ENCODE measurements at places on chromosomes 5 and 9.

GRCh38 chr9:34500623-34501267, 22.0 kb downstream of the ENHO start:
- DNase-seq: peak; percentile 64

- DNase-seq: no peak
These were observed 50.1 kb downstream of the TNFSF8 start for GRCh38 chr9:114880291-114880745.

DNA sequence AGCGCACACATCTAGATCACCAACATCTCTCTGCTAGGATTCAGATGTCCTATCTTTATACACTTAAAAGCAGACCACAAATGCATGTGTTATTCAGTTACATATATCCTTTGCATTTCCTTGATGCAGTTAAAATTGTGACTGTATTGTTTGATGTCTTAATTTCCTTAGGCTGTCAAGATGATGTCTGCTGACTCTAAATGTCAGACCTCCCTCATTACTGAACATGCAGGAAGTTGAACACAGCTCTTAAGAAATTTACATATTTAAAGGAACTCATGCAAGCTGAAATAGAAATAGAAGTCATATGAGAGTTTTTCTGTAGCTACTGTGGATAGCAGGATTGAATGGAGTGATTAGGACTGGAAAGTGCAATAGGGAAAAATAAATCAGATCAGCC, 336.5 kb upstream of the SEMA6A start:
- no peak for DNase-seq

DNA sequence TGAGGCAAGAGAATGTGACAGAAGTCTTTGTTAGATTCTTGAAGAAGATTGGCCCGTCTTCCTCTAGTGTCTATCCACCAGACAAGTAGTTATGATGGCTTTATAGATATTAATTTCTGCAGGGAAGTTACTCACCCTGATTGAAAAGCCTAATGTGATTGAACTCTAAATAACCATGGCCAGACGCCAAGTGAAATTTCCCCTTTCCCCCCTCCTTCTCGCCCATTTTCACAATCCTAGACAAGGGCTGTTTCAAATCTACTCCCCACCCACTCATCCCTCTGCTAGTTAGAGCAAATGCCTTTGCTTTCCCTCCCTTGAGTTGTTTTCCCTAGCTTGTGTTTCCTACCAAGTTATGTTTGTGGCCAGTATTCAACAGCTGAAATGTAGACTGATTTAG, 182.5 kb downstream of the TMEM167A start:
- DNase-seq: no peak

DNA sequence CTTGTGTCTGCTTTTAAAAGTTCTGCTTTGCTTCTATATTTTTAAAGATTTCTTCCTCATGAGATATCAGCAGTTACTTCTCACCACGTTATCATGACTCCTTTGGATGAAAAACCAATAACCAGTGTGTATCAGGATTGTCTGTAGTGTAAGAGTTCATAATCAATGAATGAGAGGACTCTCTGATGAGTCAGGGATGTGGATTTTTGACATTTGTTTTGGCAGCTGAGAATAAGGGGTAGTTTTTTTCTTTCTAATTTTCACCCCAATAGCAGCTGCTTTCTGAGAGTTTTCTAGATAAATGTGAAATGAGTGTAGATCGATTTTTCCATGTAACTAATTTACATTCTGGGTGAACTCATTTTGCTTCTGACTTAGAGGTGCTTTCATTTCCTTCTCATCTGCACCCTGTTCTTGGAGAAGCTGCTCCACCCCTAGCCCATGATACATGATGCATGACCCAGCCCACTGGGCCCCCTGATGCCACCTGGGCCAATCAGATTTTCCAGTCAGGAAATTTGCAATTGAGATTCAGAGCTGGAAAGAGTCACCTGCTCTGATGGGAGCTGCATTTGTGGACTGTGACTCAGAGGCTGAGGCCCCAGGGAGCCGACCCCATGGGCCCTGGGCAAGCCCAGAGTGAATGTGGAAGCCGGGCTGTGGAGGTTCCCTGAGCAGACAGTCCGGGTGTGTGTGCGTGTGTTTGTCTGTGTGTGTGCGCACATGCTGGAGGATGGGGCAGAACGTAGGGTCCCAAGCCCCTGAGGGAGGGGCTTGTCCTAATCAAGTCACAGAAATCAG, 159.3 kb downstream of the RGS3 start:
- DNase-seq: peak; percentile 46

GRCh38 chr9:36150574-36151315, 14.2 kb downstream of the GLIPR2 start:
- DNase-seq: no peak

GRCh38 chr9:118630079-118630478, 739.2 kb downstream of the BRINP1 start:
- DNase-seq: no peak

DNA sequence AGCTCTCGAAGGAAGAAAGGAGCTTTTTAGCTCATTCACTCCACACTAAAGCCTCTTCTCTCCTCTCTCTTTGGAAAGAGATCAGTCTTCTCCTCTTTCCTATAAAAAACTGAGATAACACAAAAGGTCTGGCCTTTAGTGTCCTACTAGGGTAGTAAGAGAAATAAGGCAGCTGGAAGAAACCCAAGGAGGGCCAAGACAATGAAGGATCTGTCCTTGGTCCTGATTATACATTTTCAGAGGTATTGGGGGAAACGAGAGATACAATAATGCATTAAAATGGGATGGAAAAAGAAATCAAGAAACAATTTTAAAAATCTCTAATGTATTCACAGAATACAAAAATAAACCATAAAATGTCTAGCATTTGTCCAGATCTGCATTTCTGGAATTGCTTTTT, 184.0 kb downstream of the SLF1 start:
- DNase-seq: no peak

DNA sequence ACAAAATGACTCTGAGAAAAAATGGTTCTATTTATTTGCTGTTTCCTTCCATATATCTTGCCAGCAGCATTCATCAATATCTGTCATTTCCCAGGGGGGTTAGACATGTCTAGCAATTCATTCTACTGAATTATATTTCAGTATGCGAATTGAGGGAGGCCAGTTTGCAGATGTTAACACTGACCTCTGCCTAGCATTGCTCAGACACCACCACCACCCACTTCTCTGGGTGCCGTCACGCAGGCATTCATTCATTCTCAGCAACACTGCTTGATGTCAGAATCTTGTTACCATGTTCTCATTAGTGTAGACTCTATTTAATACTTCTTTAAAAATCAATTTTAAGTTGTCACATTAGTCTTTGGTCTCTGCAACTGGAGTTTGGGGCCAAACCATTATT, 181.7 kb downstream of the MAST4 start:
- no peak for DNase-seq

GRCh38 chr5:8060953-8061429, 192.0 kb downstream of the MTRR start:
- DNase-seq: no peak

DNA sequence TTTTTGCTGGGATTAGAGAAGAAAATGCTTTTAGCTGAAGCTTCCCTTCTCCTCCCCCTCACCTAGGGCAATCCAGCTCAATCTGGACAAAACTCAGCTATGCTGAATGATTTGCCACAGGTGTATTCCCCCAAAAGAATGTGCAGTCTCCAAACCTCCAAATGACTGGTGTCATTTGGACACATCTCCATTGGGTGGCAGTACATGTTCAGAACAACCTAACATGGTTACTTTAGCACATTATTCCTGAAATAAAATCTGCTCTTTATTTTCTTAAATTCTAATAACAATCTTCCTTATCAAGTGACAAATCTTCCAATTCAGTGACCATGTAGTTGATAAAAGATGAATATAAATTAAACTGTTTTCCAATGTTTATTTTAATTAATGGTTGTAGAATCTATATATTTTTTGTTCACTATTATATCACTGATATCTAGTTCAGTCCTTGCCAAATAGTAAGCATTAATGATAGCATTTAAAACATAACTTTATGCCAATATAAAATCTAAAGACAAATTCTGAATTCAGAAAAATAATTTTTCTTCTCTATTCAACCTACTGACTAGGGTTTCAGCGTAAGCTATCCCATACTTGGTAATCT, 61.3 kb upstream of the MOCS2 start:
- no peak for DNase-seq

DNA sequence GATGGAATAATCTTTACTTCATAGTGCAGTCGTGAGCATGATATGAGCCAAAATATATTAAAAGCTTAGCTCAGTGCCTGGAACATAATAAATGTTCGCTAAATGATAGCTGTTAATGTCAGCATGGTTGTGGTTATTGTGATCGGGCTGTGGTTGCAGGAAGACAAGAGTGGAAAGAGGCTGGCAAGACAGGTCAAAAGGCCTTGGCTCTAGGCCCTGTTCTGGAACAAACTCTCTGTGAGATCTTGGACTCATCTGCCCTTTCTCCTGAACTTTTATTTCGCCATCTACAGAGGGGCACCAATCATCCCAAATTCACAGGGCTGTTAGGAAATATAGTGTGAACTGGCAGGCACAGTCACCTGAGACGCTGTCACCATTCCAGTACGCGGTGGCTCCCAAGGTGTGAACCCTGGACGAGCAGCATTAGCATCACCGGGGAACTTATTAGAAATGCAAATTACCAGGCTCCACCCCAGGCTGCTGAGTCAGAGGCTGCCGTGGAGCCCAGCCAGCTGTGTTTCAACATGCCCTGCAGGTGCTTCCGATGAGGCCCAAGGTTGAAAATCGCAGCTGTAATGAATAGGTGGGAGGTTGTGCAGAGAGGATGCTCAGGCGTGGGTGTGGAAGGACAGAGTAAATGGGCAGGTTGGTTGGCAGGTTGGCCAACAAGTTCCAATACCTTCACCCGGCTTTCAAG, 50.2 kb upstream of the SAP30L start:
- peak; percentile 32 for DNase-seq

- DNase-seq: no peak
These were observed 65.4 kb downstream of the TSPAN17 start for GRCh38 chr5:176712546-176713304.

All from GM12892 (cell line).